Nasal cavity respiratory epithelium epithelial cell of viscerocranial mucosa (primary cell): ENCODE measurements at places on chromosomes 1 and 21. TPM values are rescaled to one million over a fixed set of nuclear protein-coding genes. Genes with fewer than 3 reads are reported as not detected.

The SMIM1 gene
- 0.68 and 1.1 TPM in 2 replicates for total RNA-seq

The SAMSN1 gene
- not detected in 2 replicates for total RNA-seq

The RGS5 gene
- total RNA-seq: 3.8 and 5.1 TPM in 2 replicates

The NR1I3 gene
- not detected in 2 replicates for total RNA-seq

The CYP2J2 gene
- 0.68 and 4.8 TPM in 2 replicates for total RNA-seq

The FMN2 gene
- total RNA-seq: not detected in 2 replicates

The C2CD4D gene
- total RNA-seq: 0.07 TPM in 1 of 2 replicates, not detected in the other

The ACTL8 gene
- total RNA-seq: not detected in 2 replicates

The TRPM2 gene
- 0.14 TPM in 1 of 2 replicates, not detected in the other for total RNA-seq

The VSIG8 gene
- 0.34 TPM in 1 of 2 replicates, not detected in the other for total RNA-seq

The KRTAP10-10 gene
- total RNA-seq: not detected in 2 replicates

The LHX4 gene
- under 0.01 TPM in 2 replicates for total RNA-seq

The STUM gene
- total RNA-seq: not detected in 2 replicates

The PTGFRN gene
- 183 and 326 TPM in 2 replicates for total RNA-seq

The OR2T35 gene
- not detected in 2 replicates for total RNA-seq

The TMEM269 gene
- total RNA-seq: 0.07 and 0.34 TPM in 2 replicates

The MYOM3 gene
- total RNA-seq: 0.34 and 0.85 TPM in 2 replicates

The CLDN14 gene
- 0.14 TPM in 1 of 2 replicates, not detected in the other for total RNA-seq

The LIPI gene
- not detected in 2 replicates for total RNA-seq

The SLC44A5 gene
- 2.5 and 3.1 TPM in 2 replicates for total RNA-seq

The WDR3 gene
- total RNA-seq: 24.9 and 51.8 TPM in 2 replicates

The SPATA46 gene
- total RNA-seq: not detected in 2 replicates

The LCE2C gene
- total RNA-seq: not detected in 2 replicates

The DEDD gene
- 30.1 and 37.2 TPM in 2 replicates for total RNA-seq

The LCE1D gene
- not detected in 2 replicates for total RNA-seq

The TEDDM1 gene
- total RNA-seq: not detected in 2 replicates

The KCNH1 gene
- not detected in 2 replicates for total RNA-seq

The FCRLB gene
- total RNA-seq: 0.85 and 1.0 TPM in 2 replicates

The C1orf141 gene
- total RNA-seq: not detected in 2 replicates

The PLPPR5 gene
- total RNA-seq: under 0.01 TPM in 1 of 2 replicates, not detected in the other

The CELA2A gene
- not detected in 2 replicates for total RNA-seq

The PADI2 gene
- 0.14 and 1.0 TPM in 2 replicates for total RNA-seq
